ENCODE measurements at places on chromosomes 1 and 21.

DNA sequence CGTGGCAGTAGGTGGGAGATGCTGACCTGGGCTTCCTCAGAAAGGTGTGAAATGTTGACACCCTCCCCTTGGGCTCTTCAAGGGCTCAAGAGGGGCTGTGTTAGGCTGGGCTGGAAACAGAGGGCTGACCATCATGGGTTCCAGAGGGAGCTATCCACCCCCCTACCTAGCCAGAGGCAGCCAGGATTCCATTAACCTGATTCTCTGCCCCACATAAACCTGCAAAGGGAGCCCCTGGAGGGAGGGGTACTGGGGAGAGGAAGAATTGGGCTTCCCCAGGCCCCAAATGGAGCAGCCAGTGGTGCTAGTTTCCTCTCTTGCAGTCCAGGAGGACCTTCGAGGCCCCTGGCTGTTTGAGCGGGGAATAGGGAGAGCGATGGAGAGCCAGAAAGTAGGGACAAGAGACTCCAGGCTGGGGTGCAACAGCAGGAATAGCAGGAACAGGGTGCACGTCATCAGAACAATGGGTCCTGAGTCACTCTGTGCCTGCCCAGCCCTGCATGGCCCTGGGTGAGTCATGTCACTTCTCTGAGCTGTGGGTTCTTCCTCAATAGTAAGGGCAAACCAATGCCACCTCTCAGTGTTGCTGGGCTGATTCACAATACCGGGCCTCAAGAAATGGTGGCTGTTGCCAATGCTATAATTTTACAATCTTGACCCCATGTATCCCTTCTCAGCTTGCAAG, 121.2 kb downstream of the EPHB2 start:
- no peak for ATAC-seq

GRCh38 chr1:20078171-20078651, 8.2 kb downstream of the PLA2G5 start:
- no peak for ATAC-seq

- ATAC-seq, result no peak
Measured at GRCh38 chr1:207243442-207244408, 77.8 kb upstream of the CD55 start.

GRCh38 chr21:41929248-41929647, 24.6 kb downstream of the C2CD2 start:
- ATAC-seq, result no peak

DNA sequence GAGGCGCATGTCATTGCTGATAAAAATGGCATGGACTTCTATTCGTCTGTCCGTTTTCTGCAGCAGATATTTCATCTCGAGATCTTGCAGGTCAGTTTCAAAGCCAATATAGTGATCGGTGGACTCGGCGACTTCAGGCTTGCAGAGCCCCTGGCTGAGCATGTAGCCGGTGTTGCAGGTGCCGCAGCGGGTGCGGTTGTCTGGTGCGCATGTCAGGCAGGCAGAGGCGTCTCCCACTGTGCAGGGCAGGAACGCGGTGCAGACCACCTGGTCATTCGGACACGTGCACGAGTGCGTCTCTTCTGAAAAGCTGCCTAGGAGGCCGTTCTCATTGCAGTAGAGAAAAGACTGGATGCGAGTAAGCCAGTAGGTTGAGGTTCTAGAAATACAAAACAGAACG, 378.9 kb downstream of the BRINP3 start:
- ATAC-seq, result no peak

DNA sequence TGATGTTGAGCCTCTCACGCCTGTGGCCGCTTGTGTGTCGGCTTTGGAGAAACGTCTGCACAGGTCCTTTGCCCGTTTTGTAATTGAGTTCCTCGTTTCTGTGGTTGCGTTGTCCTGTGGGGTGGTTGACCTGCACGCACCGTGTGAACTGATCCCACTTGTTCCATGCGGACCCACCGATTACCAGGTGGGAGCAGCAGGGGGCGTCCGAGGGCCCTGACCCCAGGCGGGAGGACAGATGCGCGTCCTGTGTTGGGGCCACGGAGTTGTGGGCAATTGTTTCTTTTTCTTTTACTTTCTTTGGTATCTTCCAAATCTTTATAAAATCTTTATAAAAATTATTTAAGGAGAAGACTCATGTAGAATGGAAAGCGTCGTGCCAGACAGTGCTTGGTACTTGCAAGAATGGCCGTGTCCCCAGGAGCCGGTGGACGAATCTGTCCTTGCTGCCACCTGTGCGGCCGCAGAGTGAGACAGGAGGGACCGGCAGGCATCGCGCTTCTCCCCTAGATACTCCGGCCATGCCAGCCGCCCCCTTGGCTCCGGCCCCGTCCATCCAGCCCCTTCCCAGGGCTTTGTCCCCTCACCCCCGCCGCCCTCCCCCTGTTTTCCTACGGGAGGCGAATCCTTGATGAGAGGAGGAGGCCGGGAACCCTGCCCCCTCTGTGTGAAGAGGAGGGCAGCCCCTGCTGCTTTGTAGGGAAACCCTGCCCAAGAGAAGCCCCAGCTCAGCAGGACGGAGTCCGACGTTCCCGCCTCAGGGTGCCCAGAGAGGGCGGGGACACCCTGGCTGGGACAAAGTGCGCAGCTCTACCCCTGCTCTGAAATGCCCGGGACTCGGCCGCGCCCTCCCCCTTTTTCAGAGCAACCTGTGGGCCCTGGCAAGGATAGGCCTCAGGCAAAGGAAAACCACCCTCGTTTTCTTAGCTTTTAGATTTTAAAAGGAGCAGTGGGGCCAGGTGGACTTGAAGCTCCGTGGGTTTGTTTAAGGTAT, 41.7 kb downstream of the PRKCZ start:
- no peak for ATAC-seq

DNA sequence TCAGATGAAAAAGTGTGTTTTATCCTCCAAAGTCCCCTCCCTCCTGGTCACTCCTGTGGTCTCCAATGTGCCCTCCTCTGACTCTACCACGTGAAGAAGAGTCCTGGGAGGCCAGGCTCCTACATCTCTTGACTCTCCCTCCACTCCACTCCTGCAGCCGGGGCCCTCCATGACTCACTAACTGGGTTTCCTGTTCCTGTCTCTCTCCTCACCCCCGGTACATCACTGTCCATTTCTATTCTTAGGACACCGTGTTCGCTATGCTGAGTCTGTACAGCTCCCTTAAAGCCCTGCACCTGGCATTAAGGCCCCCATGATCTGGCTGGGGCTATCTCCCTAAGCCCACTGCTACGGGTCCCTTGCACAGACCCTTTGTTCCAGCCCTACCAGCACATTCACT, 93.4 kb downstream of the BCAR3 start:
- no peak for ATAC-seq

DNA sequence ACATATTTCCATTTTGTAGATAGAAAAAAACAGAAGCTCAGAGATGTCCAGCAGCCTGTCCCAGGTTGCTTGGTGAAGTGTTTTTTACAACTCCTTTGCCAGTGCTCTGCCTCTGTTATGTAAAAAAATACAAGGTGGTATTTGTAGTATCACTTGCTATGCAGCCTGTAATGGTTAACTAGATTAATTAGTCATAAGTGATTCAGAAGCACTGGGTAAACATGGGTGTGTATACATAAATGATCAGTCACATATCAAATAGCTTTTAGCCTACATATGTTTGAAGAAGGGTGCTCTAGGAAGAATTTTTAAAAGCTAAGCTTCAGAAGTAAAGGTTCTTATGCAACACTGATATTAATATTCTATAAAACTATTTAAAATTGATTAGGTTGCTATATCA, 70.0 kb upstream of the MAGI3 start:
- no peak for ATAC-seq

GRCh38 chr1:96730574-96731298, 9.2 kb downstream of the PTBP2 start:
- no peak for ATAC-seq

DNA sequence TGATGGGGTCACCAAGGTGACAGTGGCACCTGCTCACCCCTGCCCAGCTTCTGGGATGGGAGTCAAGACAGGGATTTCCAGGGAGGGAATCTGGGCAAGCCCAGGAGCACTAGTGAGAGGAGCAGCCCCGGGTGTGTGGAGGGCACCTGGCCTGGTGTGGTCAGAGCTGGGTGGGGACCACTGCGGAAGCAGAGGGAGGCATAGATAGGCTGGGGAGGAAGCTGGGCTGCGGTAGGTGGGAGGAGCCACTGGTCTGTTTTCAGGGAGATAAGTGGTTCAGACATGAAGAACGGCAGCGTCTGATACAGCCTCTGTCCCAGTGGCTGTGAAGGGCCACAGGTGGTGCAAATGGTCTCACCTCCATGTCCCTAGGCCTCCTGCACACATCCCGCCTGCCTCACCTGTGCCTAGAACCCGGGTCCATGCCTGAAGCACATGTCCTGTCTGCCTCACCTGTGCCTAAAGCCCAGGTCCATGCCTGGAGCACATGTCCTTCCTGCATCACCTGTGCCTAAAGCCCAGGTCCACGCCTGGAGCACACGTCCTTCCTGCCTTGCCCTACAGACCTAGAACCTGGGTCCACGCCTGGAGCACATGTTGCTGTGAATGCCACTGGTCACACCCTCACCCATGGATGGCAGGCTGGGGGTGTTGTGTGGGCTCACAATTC, 325.9 kb upstream of the AJAP1 start:
- ATAC-seq, result no peak

DNA sequence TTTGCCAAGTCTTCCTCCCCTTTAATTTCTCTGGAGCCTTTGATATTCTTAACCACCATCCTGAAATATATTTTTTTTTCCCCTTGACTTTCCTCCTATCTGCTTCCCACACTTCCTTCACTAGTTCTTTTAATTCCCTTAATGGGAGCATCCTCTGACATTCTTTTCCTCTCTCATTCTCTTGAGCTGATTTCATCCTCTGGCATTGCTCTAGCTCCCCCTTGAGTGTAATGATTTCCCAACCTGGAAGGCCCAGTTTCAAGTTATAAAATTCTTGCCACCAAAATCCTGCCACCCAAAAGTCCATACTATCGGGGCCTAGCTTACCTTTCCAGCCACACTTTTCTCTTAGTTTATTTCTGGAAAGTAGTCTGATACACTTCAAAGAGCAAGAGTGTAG, 39.5 kb upstream of the UBE2U start:
- ATAC-seq, result peak; percentile 42

DNA sequence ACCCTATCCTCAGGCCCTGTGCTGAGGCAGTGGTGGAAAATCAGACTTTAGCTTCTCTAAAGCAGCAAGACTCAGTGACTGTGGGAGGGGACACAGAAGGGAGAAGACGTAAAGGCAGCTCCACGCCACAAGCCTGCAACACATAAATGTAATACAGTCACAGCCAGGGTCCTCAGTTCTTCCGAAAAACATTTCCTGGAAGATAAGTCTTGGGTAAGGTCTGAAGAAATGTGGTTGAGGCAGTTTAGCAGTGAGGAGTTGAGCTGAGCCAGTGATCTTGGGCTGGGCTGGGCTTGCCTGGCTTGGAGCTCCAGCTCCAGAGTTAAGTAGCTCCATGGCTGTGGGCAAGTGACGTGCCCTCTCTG, 127.8 kb upstream of the ADAR start:
- ATAC-seq, result no peak

- no peak for ATAC-seq
Measured at GRCh38 chr1:87305151-87305550, 23.5 kb upstream of the LMO4 start.

- ATAC-seq, result no peak
Measured at GRCh38 chr21:18403735-18404450, at the start of gene TMPRSS15. Gene TMPRSS15, minus strand, starts transcription at chr21:18403785. Its CDS starts 163 bp downstream, at chr21:18403622.

- peak; percentile 85 for ATAC-seq
Measured at GRCh38 chr1:51642739-51643142, 25.8 kb downstream of the OSBPL9 start.

DNA sequence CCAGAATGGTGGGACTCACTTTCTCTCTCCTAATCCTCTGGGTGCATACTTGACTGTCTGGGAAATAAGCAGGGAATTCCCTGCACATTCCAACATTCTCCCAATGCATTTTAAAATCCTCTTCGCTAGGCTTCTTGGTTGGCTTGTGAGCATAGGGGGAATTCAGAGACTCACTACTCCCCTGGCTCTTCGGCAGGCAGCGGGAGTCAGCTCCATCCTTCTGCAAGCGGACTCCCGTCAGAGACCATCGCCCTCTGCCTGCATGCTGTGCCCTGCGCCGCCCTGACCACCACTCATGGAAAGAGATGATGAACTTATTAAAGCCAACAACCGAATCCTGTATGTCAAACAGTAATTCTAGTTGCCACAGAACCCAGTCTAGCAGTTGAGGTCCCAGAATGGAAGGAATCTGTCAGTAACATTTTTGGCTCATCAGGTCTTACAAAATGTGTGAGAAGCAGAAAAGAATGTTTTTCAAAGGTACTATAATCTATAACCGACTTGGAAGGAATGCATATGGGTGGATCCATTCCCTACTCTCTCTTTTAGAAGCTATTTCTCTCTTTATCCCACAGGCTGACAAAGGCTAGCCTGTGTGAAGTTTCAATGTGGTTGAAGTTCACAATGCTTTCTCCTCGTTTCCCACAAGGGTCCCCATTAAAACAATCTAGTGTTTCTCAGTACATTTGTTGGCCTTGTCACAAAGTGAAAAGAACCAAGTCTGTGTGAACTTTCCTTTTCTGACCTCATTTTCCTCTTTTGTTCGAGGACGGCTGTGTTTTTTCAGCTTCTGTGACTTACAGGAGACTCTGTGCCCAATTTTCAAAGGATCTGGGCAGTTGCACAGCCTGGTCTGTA, 119.1 kb upstream of the ADAR start:
- no peak for ATAC-seq

DNA sequence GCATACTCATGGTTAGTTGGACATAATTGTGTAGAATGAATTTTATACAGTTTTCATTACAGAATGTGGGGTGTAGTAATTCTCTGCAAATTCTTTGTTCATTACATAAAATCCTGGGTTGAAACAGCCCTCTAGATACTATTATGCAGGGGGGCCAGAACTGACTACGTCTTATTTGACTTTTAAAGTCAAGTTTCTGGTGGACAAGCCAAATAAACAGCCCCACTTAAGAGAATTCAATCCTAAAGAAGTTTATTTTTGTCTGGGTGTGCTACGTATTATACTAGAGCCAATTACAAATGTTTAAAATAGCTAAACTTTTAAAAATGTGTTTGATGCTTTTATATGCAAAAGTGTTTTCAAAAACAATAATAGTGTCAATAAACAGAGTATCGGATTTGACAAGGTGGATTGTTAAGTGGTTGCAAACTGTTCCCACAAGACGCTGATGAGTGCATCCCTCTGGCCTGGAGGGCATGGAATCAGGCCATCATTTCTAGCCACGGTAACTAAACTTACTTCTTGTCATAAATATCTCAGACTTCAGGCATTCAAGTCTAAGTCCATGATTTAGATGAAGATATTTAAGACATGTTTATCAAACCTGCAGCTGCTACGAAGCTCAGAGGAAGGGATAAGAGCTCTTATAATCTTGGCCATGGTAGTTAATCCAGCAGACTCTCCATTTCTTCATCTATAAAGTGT, 646.3 kb downstream of the KIF26B start:
- ATAC-seq, result no peak

DNA sequence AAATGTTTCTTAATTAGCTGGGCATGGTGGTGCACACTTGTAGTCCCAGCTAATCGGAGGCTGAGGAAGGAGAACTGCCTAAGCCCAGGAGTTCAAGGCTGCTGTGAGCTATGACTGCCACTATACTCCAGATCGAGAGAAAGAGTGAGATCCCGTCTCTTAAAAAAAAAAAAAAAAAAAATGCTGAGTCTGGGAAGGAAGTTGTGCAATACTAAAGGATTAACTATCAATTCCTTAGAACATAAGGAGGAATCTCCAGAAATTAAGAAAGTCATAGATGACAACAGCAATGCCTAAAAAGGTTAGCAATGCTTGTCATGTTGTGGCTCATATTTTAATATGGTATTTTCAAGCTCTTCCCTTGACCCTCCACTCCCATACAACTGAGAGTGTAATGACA, 5.3 kb downstream of the LUZP1 start:
- ATAC-seq, result no peak

GRCh38 chr1:61077676-61078541, 4.5 kb upstream of the NFIA start:
- peak; percentile 72 for ATAC-seq

All from gastroesophageal sphincter (tissue), 4 donors.